ENCODE measurements at places on chromosomes 2 and 18.

- no peak for DNase-seq
These were observed 1456.4 kb downstream of the SUCLG1 start for GRCh38 chr2:83002706-83003105.

GRCh38 chr2:134301928-134302260 is 48.0 kb downstream of the MGAT5 start:
- no peak for DNase-seq

DNA sequence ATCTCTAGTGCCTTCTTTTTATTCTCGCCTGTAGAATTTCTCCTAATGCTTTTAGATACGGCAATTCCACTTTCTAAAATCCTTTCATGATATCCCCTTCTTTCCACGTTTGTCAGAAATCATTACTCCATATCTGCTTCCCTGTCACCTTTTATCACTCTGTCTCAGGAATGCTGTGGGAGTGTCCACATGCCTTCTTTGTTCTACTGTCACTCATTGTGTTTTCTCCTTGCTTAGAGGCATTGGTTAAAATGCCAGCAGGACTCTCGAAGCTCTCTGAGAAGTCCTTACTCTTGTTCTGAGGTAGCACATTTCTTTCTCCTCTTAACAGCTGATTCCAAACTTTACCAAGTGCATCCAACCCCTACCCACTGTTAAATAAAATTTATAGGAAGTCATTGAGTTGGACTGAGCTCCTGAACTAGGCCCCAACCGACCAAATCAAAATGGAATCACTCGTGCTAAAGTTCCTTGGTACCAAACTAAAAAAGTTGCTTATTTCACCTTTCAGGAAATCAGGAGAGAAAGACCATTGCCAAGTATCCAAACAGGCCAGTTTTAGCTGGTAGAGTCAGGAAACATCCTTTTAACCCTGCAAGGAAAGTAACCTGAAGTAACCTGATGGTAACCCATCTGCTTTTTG is 10.6 kb upstream of the GALNT5 start:
- peak; percentile 2 for DNase-seq

- DNase-seq = no peak
These were observed 144.8 kb downstream of the SMAD7 start for GRCh38 chr18:48805826-48806535.

GRCh38 chr2:118604811-118605210 is 242.6 kb downstream of the EN1 start:
- no peak for DNase-seq
